Activated T-helper 2 cell treated with anti-CD3 and anti-CD28 coated beads, Interferon-gamma antibody, Interleukin-2, Interleukin-4, amounts not matched to agents 10 μg/mL and 5 μg/mL and 100 μg/mL, durations not matched to agents 14 hours and 24 hours and 36 hours (primary cell): ENCODE measurements at places on chromosomes 1 and 21.
A peak's percentile ranks its signal among the peaks of the same experiment; 100 is the strongest.

DNA sequence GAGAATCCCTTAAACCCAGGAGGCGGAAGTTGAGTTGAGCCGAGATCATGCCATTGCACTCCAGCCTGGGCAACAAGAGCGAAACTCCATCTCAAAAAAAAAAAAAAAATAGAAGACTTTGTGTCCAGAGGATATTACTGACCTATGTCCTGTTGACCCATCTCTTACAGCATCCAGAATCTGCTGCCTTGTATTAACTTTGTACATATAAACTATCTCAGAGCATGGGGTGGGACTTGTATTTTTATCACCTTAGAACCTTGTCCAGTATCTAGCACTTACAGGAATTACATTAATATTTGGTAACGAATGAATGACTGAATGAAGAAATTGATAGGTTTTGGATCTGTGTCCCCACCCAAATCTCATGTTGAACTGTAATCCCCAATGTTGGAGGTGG lies 117.8 kb downstream of the TGFBR3 start:
- H3K4me3 ChIP-seq: no peak overlapping the region
- H3K36me3 ChIP-seq: peaks cover 26% of the 10 kb centered on the region
- no peak for DNase-seq

DNA sequence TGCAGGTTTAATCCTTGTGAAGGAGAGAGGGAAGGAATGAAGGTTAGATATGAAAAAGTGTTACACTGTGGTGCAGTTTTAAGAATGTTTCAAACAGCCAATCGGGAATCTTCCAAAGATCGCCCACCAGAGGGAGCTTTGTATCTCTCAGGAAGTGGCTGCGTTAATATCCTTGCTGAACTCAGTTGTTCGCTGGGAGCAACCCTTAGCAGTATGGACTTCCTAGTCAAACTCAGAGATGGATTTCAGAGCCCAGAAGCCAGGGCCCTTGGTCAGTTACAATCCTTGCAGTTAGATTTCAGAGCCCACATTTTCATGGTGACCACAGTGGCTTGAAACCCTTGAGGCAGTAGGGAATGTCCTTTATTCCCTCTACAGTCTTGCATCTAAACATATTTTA lies 136.2 kb downstream of the NTNG1 start:
- H3K4me3 ChIP-seq: no peak overlapping the region
- no peaks in the 10 kb centered on the region for H3K27me3 ChIP-seq
- no peaks in the 10 kb centered on the region for H3K36me3 ChIP-seq
- H3K27ac ChIP-seq: no peak overlapping the region

DNA sequence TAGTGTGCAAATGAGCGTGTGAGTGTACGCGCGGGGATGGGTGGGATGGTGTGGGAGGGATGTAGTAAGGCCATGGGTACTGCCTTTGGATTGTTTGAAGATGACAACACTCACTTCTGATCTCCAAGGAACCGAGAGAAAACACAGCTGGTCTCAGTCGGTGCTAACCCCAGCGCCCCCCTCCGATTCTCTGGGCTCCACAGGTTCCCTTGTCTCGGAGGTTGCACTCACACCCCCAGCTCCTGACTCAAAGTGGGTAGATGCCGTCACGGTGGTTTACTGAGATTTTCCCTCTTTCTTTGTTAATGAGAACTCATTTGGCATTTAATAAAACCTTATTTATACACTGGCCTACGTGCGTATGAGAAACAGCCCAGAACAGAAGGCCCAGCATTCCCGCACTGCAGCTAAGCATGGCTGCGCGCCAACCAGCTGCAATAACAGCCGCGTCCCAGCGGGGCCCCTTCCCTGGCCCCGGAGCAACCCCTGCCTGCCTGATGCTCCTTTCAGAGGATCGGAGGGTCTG lies 25.8 kb downstream of the ABCA4 start:
- no peak overlapping the region for H3K4me3 ChIP-seq
- no peak overlapping the region for H3K27ac ChIP-seq
- DNase-seq: no peak

DNA sequence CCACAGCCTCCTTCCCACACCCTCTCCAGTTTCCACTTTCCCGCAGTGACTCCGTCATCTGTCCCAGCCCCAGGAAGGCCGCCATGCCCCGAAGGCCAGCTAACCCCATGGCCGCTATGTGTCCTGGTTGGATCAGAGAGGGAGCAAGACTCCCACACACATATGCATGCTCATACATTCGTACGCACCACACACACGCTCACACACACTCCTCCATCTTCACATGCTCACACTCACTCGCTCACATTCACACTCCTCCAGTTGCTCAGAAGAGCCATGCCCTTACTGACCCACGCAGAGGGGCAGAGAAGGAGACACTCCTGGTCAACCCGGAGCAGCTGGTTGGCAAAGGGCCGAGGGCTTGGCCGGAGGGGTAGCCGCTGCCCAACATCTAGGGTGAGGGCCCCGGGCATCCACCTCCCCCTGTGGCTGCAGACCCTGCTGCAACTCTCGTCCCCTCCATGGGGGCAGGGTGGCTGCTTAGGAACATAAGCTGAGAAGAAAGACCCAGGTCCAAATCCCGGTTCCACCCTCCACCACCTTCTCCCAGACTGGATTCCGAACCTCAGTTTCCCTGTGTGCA lies 122.3 kb upstream of the SLC25A33 start:
- H3K4me3 ChIP-seq: no peak overlapping the region
- peaks cover 4% of the 10 kb centered on the region for H3K27me3 ChIP-seq
- H3K4me1 ChIP-seq: peaks cover 45% of the 10 kb centered on the region
- H3K27ac ChIP-seq: no peak overlapping the region
- DNase-seq: no peak
- no peaks in the 10 kb centered on the region for H3K36me3 ChIP-seq

- DNase-seq: peak; percentile 48
- H3K4me1 ChIP-seq: peaks cover 5% of the 10 kb centered on the region
- H3K36me3 ChIP-seq: no peaks in the 10 kb centered on the region
- H3K27me3 ChIP-seq: peaks cover 52% of the 10 kb centered on the region
Measured at GRCh38 chr1:34885405-34886247, 26.1 kb upstream of the SMIM12 start.

GRCh38 chr1:198500096-198500495 lies 40.4 kb downstream of the ATP6V1G3 start:
- H3K4me3 ChIP-seq: no peak overlapping the region
- H3K4me1 ChIP-seq: peaks cover 8% of the 10 kb centered on the region
- DNase-seq: no peak
- no peaks in the 10 kb centered on the region for H3K27me3 ChIP-seq
- no peak overlapping the region for H3K27ac ChIP-seq
